ENCODE measurements at places on chromosomes 7 and 10.

- peaks cover 10% of the 10 kb centered on the region for H3K4me1 ChIP-seq
- H3K4me3 ChIP-seq = no peak overlapping the region
- DNase-seq = no peak
- H3K27me3 ChIP-seq = no peaks in the 10 kb centered on the region
- no peak overlapping the region for H3K27ac ChIP-seq
Observed at GRCh38 chr7:158008267-158008666, 579.4 kb downstream of the PTPRN2 start.

GRCh38 chr10:815338-816090 lies 116.0 kb downstream of the LARP4B start:
- no peaks in the 10 kb centered on the region for H3K4me1 ChIP-seq
- H3K27ac ChIP-seq = no peak overlapping the region
- no peak overlapping the region for H3K4me3 ChIP-seq
- H3K36me3 ChIP-seq = peaks cover 67% of the 10 kb centered on the region

- no peaks in the 10 kb centered on the region for H3K36me3 ChIP-seq
- no peak overlapping the region for H3K4me3 ChIP-seq
- DNase-seq = no peak
- no peak overlapping the region for H3K27ac ChIP-seq
- 0 out of 2 replicates have a peak, but pooled peaks cover 4% of the 10 kb centered on the region for H3K4me1 ChIP-seq
- no peaks in the 10 kb centered on the region for H3K27me3 ChIP-seq
Observed at GRCh38 chr7:101995121-101995520, 177.7 kb downstream of the CUX1 start.

DNA sequence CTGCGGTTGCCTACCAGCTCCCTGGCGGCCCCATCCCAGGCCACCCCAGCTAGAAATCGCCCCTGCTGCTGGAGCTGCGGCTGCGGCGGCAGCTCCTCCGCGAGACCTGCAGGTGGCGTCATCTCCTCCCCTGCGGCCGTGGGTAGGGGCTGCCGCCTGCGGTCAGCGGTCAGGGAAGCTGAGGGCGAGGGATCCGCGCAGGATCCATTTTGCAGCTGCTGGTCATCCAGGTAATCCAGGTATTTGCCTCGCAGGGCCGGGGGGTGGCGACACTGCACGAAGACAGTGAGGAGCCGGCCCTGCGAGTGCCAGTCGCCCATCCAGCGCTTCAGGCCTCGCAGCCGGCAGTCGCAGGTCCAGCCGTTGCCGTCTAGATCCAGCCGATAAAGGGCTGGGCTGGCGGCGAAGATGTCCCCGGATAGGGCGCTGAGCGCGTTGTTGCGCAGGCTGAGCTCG lies 1.5 kb downstream of the TRIL start:
- H3K27me3 ChIP-seq = peaks cover 11% of the 10 kb centered on the region
- no peaks in the 10 kb centered on the region for H3K36me3 ChIP-seq
- H3K4me3 ChIP-seq = peak overlapping the region; percentile 74
- DNase-seq = no peak
- H3K4me1 ChIP-seq = peaks cover 21% of the 10 kb centered on the region

DNA sequence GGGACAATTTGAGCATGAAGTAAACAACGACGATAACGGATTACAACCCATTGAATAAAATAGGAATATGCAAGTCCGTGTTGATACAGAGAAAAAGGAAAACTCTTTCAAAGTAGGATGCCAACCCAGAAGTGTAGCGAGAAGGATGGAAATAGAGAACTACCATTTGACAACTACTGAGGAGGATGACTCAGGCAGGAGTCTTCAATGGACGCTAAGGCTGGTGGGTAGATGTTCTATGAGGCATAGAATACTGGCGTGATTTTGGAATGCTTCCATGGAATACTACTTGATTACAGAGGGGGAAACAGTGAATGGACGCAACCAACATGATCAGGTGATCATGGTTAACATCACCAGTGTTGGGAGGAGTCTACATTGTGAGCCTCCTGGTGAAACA lies 828 bp upstream of the CFAP70 start:
- peaks cover 2% of the 10 kb centered on the region for H3K4me1 ChIP-seq
- H3K27me3 ChIP-seq = no peaks in the 10 kb centered on the region
- DNase-seq = no peak
- no peak overlapping the region for H3K27ac ChIP-seq
- no peaks in the 10 kb centered on the region for H3K36me3 ChIP-seq
- peak overlapping the region; percentile 75 for H3K4me3 ChIP-seq

DNA sequence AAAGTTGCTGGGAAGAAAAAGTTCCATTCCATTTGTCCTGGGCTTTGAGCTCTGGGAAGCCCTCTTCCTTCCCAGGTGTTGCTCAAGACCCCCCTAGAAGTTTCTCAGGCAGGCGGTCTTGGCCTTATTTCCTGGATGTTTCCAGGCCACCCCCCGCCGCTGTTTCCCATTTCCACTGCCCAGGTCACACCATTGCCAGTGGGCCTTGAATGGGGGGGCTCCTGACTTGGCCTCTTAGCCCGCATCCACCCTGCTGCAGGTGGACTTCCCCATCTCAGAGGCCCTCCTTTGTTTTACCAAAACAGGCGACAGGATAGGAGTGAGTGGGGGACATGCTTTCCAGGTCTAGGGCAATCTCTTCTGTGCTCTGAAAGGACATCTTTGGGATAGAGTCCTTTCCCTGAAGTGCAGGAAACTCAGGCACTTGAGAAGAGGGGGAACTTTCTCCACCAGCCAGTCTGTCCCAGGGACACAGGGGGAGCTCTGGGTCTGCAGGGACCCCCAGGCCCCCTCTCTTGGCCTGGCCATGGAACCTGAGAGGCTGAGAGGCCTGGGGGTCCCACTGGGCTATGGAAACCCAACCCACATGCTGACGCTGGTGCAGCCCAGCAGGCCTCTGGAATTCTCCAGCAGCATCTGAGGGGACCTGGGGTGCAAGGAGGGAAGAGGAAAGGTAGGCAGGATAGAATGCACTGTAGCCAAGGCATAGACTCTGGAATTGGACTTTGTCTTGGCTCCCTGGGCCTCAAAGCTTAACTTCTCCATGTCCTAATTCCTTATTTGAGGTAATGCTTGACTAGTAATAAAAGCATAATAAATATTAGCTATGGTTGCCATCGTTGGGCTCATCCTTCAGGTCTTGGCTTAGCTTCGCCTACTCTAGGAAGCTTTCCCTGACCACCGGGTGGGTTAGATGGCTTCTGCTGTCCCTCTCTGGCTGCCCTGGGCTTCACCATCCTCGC lies 17.6 kb downstream of the NEURL1 start:
- DNase-seq = no peak
- H3K4me3 ChIP-seq = no peak overlapping the region
- no peaks in the 10 kb centered on the region for H3K4me1 ChIP-seq
- H3K27ac ChIP-seq = no peak overlapping the region
- H3K27me3 ChIP-seq = no peaks in the 10 kb centered on the region

DNA sequence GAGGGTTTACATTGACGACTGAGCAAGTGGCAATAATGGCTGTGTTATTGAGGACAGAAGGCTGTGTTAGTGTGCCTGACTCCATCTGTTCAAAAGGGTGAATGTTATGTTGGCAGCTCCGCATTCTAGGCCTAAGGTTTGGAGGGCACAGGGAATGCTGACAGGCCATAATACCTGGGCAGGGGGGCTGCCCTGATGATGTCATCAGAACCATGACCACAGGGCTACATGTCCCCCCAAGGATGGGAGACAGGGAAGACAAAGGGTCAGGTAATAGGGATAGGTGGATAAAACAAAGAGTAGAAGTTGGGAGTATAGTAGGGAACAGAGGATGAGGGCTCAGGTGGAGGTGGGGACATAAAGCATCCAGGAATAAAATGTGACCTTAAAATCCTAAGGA lies 1.8 kb upstream of the PPP3CB start:
- no peaks in the 10 kb centered on the region for H3K27me3 ChIP-seq
- H3K4me1 ChIP-seq = peaks cover 5% of the 10 kb centered on the region
- H3K36me3 ChIP-seq = peaks cover 19% of the 10 kb centered on the region
- no peak for DNase-seq

DNA sequence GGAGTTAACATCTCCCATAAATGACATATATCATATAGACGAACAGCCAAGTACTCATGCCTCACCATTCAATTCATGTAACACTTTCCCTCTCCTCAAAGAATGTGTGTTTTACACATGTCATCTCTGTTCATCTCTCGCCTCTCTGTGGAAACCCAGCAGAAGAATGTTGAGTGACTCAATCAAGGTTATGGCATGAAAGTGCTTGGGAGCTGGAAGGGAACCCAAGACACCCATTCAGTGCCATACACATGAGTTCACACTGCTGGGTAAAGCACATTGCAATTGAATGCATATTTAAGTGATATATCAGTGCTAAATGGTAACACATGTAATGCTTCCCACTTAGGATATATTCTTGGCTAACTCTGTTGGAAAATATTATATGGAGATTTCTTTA lies 322.9 kb downstream of the PTEN start:
- H3K4me3 ChIP-seq = peak overlapping the region; percentile 2
- H3K36me3 ChIP-seq = no peaks in the 10 kb centered on the region
- no peaks in the 10 kb centered on the region for H3K27me3 ChIP-seq
- H3K4me1 ChIP-seq = no peaks in the 10 kb centered on the region

DNA sequence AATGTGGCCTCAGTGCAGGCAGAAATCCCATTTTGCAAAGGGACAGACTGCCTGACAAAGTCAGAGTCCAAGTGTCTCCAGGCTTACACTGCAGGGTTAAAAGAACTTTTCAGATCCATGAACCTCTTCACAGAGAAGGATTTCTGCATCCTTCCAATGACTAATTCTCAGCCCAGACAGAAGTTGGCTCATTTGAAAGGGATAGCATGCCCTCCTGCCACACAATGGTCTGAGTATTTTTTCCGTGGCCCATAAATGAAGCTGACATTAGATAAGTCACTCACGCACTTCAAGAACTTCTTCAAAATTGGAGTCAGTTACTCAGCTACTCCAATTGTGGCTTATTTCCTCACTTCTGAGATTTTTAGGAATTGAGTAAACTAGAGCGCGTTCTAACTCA lies 170.2 kb downstream of the PLXNA4 start:
- no peak overlapping the region for H3K27ac ChIP-seq
- no peak overlapping the region for H3K4me3 ChIP-seq
- peaks cover 11% of the 10 kb centered on the region for H3K4me1 ChIP-seq
- no peaks in the 10 kb centered on the region for H3K27me3 ChIP-seq
- no peaks in the 10 kb centered on the region for H3K36me3 ChIP-seq

GRCh38 chr7:76260171-76260703 lies 42.2 kb upstream of the HSPB1 start:
- H3K36me3 ChIP-seq = no peaks in the 10 kb centered on the region
- no peak overlapping the region for H3K27ac ChIP-seq
- peak; percentile 95 for DNase-seq
- peaks cover 29% of the 10 kb centered on the region for H3K4me1 ChIP-seq
- peak overlapping the region; percentile 51 for H3K4me3 ChIP-seq
- no peaks in the 10 kb centered on the region for H3K27me3 ChIP-seq
